ENCODE measurements at places on chromosomes 11 and 22.
A peak's percentile ranks its signal among the peaks of the same experiment; 100 is the strongest.

DNA sequence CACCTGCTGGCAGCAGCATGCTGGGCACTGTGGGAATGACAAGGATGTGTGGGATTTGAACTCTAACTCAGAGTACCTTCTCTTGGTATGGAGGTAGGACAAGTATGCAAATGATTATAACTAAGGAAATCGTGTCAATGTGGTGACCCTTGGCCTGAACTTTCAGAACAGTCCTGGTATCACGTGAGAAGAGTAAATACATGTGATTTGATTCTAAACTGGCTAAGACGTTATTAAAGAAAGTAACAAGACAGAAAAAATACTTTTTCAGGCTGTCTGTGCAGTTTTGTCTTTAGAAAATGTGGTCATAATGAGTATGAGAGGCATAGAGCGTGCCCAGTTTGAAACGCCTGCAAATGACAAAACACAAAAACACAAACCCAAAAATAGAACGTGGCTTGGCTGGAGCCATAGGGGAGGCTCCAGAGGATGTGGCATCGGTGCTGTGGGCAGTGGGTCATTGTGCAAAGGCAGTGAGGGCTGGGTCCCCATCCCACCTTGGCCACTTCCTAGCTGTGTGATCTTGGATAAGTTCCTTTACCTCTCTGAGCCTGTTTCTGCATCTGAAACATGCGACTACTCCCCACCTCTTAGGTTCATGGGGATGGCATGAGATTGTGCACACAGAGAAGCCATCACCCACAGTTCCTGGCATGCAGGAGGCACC is 18.4 kb upstream of the IL2RB start:
- DNase-seq = no peak

- no peak for DNase-seq
Measured at GRCh38 chr11:47750725-47751124, 16.4 kb downstream of the FNBP4 start.

- DNase-seq = no peak
Measured at GRCh38 chr11:85939099-85940015, 84.2 kb downstream of the CCDC83 start.

DNA sequence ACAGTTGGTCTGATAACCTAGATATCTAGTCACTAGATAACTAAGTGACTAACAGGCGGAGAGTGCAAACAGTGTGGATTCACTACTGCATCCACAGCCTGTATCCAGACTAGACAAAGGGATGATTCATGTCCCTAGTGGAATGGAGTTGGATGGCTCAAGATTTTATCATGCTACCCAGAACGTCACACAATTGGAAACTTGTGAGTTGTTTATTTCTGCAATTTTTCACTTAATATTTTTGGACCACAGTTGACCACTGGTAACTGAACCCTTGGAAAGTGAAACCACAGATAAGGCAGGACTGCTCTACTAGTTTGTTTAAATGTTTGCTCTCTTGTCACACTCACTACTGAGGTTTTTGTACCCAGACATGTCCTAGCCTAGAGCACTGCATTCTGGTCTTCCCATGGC is 76.0 kb downstream of the UBASH3B start:
- no peak for DNase-seq

GRCh38 chr22:50144005-50144614 is 26.4 kb upstream of the PANX2 start:
- no peak for DNase-seq

- no peak for DNase-seq
Measured at GRCh38 chr11:65260756-65261590, 789 bp upstream of the POLA2 start.

DNA sequence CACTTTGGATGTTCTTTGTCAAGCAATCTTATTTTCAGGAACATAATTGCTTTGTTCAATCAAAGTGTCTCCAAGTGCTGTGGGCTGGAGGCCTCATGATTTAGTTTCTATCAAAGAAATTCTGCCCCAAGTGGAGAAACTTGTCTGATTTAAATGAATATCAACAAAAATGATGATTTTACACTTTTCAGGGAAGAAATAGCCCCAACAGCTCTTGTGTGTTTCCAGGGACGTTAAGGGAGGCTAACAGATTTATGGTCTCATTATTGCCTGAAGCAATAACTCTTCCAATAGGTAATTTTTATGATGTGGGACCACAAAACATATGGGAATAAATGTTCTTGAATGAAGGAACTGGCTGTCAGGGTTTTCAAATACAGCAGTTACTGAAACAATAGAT is 699.1 kb downstream of the FAM181B start:
- DNase-seq = no peak

DNA sequence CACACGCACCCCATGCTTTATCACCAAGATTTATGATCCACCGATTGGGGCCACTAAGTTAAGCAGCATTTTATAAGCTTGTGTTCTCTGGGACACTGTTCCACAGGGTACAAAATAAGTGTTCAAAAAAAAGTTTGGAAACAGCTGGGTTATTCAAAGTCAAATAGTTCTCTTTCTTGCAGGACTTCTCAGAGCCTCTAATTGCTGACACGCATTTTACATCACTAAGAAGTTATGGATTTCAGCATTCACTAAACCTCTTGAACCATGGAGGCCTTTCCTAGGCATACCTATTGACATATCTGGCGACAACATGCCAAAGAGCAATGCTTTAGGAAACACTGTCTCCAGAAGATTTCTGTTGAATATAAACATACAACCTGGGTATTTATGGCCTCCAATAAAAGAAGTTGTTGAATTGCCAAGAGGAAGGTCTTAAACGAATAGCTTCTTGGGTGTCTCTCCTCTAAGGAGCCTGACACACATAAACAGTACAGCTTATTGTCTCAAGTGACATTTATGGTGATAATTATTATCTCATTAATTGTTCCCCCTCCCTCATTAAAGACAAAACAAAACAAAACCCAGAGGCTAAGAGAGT is 147.1 kb upstream of the ARHGAP20 start:
- no peak for DNase-seq

DNA sequence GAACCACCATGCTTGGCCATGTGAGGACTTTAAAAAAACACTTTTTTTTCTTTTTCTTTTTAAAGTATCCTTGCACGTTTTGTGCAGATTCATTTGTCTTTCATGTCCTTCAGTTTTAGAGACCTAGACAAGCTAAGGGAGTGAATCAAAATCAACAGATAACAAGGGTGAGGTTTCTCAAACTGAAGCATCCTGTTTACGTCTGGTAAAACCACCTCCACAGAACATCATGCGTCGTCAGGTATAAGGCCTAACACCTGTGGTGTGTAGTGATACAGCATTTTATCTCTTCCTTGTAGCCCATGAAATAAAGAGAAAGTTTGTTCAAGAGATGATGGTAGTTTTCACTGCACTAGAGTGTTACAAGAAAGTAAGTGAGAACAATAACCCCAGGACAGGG is 26.3 kb upstream of the CSF2RB start:
- DNase-seq = peak; percentile 33

DNA sequence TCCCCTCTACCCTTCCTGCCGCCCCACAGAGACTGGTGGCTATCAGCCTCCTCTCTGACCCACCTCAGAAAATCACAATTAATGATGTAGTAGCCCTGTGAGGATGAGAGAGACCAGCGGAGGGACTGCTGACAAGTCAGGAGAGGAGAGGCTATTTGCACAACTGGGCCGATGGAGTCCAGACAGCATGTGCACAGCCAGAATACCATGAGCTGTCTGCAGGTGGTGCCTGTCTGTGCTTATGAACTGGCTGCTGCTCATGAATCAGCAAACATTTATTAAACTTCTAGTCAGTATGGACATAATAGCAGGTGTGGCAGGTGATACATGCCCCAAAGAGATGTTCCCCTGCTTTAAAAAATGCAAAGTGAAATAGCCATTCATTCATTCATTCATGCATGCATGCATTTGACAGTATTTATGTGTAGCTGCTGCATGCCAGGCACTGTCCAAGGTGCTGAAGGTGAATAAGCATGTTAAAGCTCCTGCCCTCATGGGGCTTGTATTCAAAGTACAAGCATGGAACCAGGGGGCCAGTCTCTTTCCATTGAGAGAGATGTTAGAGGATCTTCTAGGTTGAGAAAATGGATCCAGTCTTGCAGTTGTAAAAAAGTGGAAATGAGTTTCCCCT is 141.3 kb downstream of the GRIK4 start:
- no peak for DNase-seq

DNA sequence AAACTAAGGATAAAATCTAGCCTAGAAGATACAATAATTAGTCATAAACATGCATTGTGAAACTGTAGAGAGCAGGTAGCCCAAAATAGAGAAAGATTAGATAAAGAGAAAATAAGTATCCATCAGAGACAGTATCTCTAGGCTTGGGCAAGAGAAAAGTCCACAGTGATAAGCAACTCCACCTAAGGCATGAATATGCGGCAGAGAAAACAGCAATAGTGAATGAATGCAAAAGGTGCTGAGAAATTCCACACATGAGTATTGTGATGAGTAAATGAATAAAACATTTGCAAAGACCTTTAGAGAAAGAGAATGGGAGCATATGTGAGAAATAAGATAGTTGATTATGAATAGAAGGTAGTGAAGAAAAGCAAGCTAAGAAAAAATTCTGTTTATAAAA is 8.7 kb downstream of the MS4A2 start:
- no peak for DNase-seq

- DNase-seq = no peak
Measured at GRCh38 chr11:130101661-130102060, 32.0 kb downstream of the APLP2 start.

DNA sequence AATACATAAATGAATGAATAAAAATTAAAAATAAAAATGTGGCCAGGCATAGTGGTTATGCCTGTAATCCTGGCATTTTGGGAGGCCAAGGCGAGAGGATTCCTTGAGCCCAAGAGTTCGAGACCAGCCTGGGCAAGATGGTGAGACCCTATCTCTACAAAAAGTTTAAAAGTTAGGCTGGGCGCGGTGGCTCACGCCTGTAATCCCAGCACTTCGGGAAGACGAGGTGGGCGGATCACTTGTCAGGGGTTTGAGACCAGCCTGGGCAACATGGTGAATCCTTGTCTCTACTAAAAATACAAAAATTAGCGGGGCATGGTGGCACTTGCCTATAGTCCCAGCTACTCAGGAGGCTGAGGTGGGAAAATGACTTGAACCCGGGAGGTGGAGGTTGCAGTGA is 9.7 kb upstream of the BEST1 start:
- DNase-seq = no peak

- no peak for DNase-seq
Measured at GRCh38 chr11:92198268-92198667, 26.4 kb upstream of the FAT3 start.

- DNase-seq = no peak
Measured at GRCh38 chr22:19648419-19648929, 65.8 kb upstream of the SEPTIN5 start.

DNA sequence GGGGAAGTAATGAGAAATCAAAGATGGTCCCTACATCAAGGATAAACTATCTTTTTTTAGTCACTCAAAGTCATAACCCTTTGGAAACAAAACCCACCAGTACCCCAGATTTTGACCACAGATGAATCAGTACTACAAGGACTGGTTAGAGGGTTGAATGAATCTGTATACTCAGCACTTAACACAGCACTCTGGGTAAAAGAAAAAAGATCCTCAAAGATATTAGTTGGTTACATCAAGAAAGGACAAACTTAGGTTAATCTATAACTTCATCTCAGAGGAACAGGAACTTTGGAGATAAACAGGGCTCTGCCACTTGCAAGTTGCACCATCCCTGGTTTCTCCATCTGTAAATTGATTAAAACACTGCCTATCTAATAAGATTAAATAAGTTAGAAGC is 18.8 kb downstream of the SC5D start:
- DNase-seq = no peak

DNA sequence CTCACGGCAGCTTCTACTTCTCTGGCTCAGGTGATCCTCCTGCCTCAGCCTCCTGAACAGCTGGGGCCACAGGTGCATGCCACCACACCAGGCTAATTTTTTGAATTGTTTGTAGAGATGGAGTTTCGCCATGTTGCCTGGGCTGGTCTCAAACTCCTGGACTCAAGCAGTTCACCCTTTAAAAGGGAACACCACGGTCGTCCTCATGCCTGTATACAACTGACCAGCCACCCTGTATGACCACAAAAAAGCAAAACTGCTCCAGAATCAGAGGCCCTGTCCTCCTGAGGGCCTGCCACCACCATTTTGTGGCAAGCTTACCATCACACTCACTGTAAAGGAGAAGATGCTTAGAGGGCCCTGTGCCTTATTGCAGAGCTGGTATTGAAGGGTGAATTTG is 2.2 kb downstream of the GLB1L3 start:
- DNase-seq = no peak

DNA sequence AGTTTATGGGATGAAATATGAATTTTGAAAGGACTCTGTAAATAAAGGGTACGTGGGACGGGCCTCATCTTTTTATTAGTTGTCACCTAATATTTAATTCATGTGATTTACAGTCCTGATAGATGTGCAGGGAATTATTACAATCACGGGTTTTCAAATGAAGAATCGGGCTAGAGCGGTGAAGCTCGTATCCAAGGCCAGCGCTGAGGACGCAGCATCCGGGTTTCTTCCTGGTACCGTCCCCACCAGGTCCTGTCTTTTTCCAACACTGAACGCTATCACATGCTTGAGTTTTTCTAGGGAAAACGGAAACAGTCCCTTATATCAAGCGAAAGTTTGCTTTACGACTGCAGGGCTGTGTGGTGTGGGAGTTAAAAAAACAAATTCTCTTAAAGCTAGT is 787 bp downstream of the SMDT1 start:
- DNase-seq = peak; percentile 36

GRCh38 chr11:122100756-122101080 is 15.3 kb downstream of the BLID start:
- DNase-seq = no peak

- DNase-seq = no peak
Measured at GRCh38 chr11:112504056-112504455, 243.4 kb upstream of the PLET1 start.

GRCh38 chr22:29973269-29973668 is 90.3 kb downstream of the MTMR3 start:
- DNase-seq = no peak

All from CD4-positive, alpha-beta T cell treated with Interleukin-12 subunit alpha and Interleukin-12 subunit beta, for 1 hour (primary cell).